SW 1271 (cell line): ENCODE measurements at places on chromosomes 2 and 18.

GRCh38 chr18:48342581-48342980 lies 66.6 kb downstream of the ZBTB7C start:
- no peak for DNase-seq

DNA sequence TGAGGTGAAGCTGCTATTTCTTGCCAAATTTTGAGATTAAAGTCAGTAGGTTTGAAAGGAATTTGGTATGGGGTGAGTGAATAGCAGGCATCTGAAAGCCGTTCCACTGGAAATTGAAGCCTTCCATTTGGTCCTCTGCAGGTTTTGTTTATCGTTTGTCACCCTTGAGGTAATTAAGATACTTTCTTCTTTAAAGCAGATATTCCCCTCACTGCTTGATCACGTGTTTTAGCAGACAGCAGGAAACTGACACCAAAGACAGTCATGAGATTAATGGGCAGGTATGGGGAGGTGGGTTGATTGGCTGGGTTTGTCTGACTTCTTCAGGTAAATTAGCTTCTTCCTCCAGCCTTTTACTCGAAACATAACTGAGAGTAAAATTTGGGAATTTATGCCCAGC lies 10.7 kb downstream of the LPIN1 start:
- no peak for DNase-seq

DNA sequence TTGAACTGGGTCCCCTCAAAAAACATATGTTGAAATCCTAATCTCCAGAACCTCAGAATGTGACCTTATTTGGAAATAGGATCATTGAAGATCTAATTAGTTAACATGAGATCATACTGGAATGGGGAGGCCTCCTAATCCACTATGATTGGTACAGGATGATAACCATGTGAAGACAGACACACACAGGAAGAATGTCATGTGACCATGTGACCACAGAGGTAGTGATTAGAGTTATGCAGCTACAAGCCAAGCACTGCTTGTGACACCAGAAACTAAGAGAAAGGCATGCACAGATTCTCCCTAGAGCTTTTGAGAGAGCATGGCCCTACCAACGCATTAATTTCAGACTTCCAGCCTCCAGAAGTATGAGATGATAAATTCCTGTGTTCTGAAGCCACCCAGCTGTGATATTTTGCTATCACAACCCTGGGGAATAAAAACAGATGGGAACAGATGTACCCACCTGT lies 47.0 kb upstream of the TGIF1 start:
- no peak for DNase-seq

GRCh38 chr2:14016289-14016955 lies 616.1 kb upstream of the LRATD1 start:
- DNase-seq = no peak

DNA sequence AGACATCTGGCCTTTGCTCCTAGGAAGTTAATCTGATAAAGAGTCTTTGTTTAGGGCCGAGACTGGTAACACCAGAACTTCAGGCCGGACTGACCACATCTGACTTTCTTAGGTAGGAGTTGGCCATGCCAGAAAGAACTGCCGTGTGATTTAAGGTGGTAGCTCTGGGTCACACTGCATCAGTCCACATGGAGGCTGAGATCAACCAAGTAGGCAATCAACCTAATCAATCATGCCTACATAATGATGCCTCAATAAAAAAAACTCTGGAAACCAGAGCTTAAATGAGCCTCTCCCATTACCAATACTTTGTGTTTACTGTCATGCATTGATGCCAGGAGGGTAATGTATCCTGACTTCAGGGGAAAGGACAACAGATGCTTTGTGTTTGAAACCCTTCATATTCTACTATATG lies 44.1 kb upstream of the ORC2 start:
- no peak for DNase-seq

DNA sequence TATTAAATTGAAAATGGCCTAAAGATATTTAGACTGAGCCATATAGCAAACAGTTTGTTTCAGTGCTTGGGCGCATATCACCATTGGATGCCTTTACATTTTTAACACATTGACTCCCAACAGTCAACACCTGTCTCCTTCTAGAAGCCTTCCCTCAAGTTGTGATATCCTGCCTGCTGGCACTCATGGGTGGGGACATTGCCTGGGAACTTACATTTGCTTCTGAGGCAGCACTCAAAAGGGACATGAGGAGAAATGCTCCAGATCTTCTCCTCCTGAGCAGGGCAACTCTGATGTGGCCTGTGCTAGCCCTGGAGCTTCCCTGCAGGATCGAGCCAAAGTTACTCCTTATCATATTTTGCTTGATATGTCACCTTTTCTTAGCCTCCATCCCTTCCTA lies 392.2 kb downstream of the CDH7 start:
- no peak for DNase-seq

DNA sequence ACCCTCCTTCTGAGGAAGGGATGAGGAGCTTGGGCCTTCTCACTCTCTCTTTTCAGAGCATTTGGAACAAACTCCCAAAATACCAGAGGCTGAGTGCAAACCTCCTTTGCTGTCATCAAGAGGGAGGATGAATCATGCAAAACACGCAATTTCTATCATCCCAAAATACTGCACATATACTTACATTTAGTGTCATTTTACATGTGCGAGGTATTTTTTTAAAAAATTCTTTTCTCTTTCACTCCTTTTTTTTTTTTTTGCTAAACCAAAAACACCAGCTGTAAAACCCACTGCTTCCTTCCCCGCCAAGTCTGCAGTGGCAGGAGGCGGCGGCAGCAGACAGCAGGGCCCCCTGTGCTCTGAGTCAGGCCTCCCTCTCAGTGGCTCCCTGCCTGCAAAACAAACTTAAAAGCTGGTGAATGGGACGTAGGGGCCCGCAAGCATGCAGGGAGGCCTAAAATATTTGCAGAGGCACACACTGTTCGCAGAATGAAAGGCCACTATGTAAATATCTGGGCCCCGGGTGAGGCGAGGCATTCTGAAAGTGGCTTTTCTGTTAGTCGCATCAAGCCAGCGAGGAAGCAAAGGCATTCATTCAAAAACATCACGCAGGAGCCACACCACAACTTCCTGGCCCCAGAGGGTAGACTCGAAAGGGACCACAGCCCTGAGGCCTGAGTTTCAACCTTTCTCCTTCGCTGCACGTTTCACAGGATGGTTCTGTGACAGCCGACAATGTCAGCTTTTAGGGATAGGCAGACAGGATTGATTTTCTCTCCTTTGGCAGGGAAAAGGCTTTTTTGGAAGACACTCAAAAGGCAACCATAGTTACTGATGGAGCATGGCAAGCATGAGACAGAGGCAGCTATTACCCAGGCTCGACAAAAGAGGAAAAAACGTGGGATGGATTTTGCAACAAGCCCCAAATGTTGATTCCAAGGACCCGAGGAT lies 73.4 kb downstream of the ACTR2 start:
- no peak for DNase-seq

GRCh38 chr2:127623388-127624319 lies 22.3 kb upstream of the GPR17 start:
- no peak for DNase-seq

- DNase-seq = no peak
Measured at GRCh38 chr18:35672897-35673296, 91.4 kb downstream of the GALNT1 start.

- DNase-seq = no peak
Measured at GRCh38 chr2:40360652-40361051, 91.2 kb downstream of the SLC8A1 start.

DNA sequence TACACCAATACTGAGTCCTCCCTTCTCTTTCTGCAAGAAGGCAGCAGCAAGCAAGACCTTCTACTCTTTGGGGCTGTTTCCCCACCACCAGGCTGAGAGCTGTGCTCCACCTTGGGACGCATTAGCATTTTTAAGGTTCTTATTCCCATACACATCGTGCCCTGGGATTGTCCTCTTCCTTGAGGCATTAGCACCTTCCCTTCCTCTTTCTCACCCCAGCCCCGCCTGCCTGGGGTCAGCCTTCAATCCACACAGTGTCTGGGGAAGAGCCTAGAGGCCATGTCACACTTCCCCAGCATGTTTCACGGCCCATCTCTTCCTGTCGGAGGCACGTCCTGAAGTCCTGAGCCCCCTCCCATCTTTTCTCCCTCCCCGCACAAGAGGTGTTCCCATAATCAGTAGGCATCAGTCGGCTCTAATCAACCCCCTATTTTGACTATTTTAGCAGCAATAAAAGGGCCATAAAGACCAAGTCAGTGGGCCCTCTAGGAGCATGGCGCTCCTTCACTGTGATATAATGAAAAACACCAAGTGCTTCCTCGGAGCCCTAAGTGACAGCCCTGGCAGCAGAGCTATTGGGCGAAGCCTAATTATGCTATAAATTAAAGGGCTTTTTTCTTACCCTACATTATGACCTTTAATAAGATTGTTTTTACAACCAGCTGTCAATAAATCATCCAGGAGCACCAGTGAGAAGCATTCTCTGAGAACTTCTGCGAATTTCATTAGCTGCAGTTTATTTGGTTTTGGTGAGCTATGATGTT lies 55.0 kb upstream of the PKDCC start:
- DNase-seq = no peak

- DNase-seq = no peak
Measured at GRCh38 chr2:67824186-67824585, 238.6 kb downstream of the C1D start.
